ENCODE measurements at places on chromosomes 3 and 15.

DNA sequence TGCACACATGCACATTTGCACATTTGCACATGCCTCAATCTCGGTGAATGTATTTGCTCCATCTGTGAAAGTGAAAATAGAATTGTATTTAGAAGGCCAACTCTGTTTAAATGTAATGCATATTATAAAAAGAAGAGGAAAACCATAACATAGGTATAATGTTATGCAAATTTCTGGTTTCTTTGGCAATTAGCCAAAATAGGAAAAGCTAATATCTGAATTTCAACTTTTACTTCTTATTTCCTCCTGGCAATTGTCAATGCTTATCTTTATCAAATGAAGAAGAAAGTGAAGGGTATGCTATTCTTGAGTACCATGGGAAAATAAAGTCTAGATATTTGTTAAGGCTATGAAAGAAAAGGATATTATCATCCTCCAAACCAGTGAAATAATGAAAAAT, 76.7 kb upstream of the SLC2A2 start:
- no peak for DNase-seq

- no peak for DNase-seq
Observed at GRCh38 chr3:10599444-10599843, 94.1 kb upstream of the ATP2B2 start.

DNA sequence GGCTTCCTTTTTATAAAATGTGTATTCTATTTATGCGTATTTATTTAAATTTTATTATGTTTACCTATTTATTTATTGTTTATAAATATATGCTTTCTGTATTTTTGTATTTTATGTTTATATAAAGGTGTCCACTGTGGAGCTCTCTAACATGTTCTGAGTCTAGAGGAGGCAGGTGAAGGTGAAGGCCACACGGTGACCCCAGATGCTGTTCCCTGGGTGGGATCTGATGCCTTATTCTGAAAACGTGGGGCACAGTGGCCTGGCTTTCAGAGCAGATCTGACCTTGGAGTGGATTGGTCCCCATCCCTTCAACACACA, 104.7 kb upstream of the SLC7A14 start:
- DNase-seq: no peak

DNA sequence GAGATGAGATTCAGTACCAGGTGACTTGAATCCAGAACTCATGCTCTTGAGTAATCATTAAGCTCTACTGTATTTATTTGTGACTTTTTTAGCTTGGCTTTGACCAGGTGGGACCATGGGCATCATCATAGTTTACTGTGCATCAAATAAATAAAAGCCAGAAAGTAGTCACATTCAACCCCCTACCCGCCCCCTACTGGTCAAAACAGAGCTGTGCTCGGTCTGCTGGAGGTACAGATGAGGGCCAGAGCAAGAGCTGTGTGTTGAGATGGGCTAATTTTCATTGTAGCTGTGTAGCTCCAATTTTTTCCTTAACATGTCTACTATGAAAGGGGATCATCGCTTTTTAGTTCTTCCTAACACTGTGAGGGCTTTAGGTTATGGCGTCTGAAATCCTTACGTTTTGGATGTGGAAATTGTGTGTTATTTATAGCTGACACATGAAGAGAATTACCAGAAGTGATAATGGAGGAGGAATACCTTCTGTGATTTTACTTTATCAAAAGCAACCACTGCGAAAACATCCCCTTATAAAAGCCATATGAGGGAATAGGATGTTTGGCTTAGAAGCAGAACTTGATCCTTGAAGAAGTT, 375.1 kb downstream of the PTPRG start:
- no peak for DNase-seq

DNA sequence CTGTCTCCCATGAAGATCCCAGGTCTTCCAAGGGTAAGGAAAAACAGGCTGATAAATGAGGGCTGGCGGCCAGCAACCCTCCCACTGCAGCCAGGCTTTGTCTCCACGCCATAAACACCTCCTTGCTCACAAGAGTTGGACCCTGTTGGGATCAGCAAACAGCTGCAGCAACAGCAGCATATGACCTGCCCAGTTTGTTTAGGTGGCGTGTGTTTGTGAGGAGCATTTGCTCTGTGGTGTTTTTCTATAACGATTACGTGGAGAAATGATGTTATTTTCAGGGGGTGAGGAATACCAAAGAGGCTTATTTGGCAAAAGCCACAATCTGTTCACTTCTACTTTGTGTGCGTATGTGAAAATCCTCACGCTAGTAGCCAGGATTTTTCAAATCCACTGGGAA, 58.5 kb downstream of the RFTN1 start:
- peak; percentile 34 for DNase-seq

- DNase-seq: no peak
Observed at GRCh38 chr3:150626148-150626930, 23.2 kb downstream of the SELENOT start.

DNA sequence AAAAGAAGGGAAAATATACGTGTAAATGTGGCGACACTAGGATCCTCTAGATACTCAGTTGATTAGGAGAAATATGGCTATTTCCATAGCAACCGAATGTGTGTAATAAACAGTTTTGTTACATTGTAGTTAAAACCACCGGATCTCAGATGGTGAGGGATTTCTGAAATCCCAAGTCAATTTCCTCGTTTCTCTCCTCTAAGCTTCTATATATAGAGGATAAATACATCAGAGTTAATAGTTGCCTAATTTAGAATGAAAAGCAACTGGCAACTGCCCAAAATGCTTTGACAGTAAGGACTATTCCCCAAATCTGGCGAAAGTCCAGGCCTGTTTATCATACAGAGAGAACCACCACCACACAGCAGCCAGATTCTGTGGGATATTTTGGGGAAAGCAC, 112.6 kb downstream of the GABRB3 start:
- no peak for DNase-seq

DNA sequence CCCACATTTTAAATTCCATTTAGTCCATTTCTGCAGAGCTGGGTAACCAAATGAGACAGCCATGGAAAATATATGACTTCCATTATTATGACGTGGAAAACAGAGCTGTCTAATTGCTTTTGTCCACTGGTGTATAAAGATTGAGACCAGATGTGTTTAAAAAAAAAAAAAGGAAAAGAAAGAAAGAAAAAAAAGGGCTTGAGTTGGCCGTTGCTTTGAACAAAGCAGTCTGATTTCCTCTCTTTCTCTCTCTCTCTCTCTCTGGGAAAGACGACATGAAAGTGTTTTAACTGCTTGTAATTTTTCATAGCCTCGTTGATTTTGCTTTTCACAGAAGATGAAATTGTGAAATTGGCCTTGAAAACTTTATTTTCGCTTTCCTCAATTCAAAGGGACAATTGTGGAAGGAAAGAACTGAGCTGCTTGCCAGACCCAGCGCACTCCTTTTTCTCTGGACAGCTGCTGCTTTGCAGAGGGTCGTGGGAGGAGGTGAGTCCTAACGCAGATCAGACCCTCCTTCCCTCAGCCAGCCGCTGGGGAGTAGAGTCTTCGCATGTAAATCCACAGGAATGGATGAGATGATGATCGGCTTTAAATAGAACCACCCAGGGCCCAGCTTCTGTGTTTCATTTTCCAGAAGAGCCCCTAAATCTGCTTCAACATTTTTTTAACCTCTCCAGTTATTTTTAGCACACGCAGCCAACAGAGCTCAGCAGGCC, 42.8 kb upstream of the UBE2E1 start:
- DNase-seq: peak; percentile 64

DNA sequence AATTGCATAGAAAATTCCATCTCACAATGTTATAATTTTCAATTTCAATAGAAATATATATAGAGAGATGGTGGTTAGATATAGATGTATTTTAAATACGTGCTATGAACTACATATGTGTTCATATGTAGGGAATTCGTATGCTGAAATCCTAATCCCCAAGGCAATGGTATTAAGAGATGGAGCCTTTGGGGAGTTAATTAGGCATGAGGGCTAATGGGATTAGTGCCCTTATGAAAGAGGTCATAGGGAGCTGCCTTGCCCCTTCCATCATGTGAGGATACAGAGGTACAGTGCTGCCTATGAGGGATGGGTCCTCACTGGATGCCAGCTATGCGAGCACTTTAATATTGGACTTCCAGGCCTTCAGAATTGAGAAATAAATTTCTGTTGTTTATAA, 79.6 kb upstream of the CCDC54 start:
- no peak for DNase-seq

GRCh38 chr3:94543161-94543560, 480.3 kb downstream of the NSUN3 start:
- no peak for DNase-seq

DNA sequence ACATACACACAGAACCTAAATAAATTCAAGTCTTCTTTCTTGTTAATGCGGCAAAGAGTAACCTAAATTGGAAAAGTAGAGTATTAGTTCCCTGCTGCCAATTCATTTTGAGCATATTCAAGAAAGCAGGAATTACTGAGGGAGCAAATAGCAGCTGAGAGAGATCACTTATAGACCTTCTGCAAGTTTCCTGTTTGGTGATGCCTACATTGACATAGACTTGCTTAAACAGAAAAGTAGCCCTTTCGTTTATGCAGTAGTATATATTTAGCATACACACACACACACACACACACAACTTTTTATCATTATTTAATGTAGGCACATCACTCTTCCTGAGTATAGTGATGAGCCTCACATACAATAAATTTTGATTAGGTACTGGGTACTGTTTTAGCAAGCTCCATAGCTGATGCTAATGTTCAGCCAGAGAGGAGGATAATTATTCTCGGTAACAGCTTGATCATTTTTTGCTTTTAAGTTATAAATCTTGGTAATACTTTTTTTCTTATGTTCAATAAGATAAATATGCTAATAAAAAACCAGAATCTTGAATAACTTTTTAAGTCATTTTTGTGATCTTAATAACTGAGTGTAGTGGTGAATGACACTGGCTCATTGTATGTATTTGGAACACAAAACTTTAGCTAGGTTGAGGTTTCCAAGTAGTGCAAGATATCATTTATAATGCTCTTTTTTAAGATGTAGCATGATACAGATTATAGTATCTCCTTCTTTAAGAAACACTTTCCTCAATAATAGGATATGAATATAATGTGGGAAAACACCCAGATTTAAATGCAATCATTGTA, 174.7 kb downstream of the MBNL1 start:
- DNase-seq: no peak

- no peak for DNase-seq
Observed at GRCh38 chr3:76646921-76647562, 392.9 kb upstream of the ROBO2 start.

DNA sequence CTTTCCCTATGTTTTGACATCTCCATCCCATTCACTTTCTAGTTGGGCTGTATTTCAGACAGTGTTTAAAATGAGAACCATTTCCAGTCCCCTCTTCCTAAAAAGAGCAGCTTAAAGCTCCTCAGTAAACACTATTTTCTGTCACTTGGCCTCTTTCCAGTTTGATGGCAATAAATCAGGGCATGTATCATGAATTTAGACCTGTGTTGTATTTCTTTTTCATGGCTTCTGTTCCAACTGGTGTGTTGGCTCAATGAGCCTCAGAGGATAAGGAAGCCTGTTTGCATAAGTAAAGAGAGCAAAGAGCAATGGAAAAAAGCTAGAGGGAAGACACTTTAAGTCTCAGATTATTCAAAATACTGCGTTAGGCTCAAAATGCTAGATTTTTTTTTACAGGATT, 7.2 kb downstream of the CCDC80 start:
- DNase-seq: no peak

- DNase-seq: no peak
Observed at GRCh38 chr3:127438951-127439350, 151.1 kb upstream of the PRR20G start.

GRCh38 chr15:56767315-56767714, 34.0 kb upstream of the ZNF280D start:
- peak; percentile 14 for DNase-seq

GRCh38 chr15:87660251-87661129, 596.0 kb downstream of the NTRK3 start:
- no peak for DNase-seq

GRCh38 chr3:48232232-48232631, 8.7 kb upstream of the ZNF589 start:
- DNase-seq: no peak

- DNase-seq: peak; percentile 56
Observed at GRCh38 chr3:140432229-140432669, 245.6 kb upstream of the TRIM42 start.

DNA sequence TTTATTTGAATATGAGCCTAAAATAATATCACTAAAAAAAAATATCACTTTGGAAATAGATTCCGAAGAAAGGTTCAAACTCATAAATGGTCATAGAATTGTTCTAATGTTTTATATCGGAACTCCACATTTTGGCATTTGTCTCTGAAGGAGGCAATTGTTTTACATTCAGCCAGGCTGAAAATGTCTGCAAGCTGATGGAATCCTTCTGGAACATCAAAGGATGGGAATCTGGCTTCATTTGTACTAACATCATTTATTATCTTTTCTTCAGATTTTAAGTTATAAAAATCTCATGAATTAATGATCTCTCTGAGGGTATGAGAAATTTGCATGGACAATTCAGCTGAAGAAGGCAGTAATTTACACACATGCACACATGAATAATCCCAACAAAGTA, 251.4 kb upstream of the RGMA start:
- no peak for DNase-seq

- no peak for DNase-seq
Observed at GRCh38 chr15:79206940-79207339, 75.6 kb upstream of the ANKRD34C start.

GRCh38 chr3:112802338-112802737, 44.3 kb downstream of the CD200R1L start:
- DNase-seq: no peak

DNA sequence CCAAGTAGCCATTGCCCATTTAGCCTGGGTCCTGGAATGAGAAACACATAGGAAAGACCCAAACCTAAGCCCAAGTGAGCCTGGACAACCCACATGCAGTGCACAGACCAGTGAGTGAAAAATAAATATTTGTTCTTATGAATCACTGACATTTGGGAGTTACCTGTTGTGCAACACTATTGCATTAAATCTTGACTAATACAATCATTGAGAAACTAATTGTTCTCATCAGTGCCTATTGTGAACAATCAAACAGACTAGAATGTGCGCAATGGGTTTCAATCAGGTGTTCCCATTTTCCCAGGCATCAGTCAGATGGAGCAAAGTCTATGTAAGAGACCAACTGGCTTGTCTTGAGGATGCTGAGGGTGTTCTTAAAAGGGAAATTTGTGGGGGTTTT, 54.7 kb upstream of the CNOT10 start:
- DNase-seq: no peak

DNA sequence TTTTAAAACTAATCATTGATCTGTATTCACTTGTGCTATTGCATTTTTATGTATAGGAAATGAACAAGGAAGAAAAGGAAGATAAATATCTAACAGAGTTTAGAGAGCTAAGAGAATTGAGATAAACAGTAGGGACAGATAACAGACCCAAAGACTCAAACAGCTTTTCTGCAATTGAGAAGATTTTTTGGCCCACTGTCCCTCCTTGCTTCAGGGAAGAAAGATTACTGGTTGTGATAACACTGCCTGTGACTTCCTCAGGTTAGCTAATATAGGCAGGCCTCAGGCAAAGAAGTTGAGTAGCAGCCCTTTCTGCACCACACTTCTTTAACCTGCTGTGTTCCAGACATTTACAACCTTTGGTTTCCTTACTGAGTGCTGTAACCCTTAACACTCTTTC, 2.7 kb upstream of the COX17 start:
- no peak for DNase-seq

DNA sequence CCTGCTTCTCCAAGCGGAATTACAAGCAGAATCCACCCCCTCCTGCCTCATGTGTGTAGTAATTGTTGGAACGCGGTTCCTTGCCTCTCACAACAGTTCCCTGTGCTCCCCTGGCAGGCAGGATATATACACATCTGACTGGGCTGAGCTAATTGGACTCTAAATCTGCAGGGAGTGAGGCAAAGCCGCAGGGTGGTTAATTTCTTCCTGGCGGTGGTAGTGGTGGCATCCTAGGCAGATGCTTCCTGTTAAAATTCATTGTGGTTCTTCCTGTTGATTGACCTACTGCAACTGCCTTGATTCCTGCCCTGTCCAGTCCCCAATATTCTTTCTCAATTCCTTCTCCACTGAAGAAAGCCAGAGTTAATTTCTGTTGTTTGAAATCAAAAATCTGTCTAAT, 202.9 kb upstream of the PROK2 start:
- DNase-seq: no peak
